ENCODE measurements at places on chromosomes 2 and 18.

- no peak for DNase-seq
These were observed 467.5 kb downstream of the FBXO15 start for GRCh38 chr18:73679941-73680712.

DNA sequence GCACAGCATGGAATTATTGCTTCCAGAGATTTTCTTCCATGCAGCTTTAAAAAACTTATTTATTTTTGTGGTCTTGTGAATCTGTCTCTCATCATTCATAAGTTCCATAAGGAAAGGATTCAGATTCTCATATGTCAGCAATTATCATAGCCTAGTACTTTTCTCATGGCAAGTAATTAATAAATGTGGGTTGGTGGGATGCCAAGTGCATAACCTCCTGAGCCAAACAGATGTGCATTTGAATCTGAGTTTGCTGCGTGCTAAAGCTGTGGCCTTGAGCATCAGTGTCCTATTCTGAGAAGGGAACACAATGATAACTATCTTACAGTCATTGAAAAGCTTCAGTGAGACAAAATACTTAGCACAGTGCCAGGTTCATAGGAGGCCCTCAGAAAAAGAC lies 331.9 kb downstream of the PDE11A start:
- no peak for DNase-seq

- no peak for DNase-seq
These were observed 809.8 kb upstream of the SOX11 start for GRCh38 chr2:4882421-4882820.

GRCh38 chr2:120853306-120854013 lies 117.8 kb downstream of the GLI2 start:
- no peak for DNase-seq

DNA sequence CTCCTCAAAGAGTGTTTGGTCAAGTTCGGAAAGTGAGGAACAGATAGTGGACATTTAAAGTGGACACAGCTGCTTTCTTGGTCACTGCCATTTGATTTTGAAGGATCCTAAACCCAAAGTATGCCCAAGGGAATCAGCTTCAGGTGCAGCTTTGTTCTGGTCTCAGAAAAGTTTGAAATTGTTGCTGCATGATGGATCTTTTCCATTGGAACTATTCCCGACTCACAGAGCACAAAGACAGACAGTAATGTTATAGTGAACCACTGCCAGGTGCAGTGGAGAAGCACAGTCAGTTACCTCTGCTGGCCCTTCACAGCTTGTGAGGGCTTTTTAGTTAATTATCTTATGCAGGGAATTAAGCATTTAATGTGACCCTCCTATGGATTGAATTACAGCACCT lies 301.7 kb downstream of the PHLPP1 start:
- DNase-seq, result no peak

DNA sequence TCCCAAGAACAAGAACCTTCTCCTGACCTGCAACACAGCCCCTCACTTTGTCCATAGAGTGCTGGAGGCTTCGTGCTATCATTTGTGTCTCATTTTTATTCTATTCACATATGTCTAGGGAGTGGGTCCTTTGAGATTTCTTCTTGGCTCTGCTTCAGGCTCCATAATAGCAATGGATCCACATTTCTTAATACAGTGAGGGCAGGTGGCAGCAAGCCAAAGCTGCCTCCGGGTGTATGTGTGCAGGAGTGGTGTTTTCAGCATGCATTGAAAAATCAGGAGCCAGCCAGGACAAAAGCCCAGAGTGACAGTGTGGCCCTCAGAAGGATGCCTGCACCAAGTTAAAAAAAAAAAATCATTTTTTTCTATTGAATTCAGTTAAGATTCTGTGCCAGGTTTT lies 115.1 kb upstream of the PELI1 start:
- DNase-seq, result peak; percentile 20

GRCh38 chr18:2914185-2914880 lies 67.5 kb downstream of the EMILIN2 start:
- no peak for DNase-seq

DNA sequence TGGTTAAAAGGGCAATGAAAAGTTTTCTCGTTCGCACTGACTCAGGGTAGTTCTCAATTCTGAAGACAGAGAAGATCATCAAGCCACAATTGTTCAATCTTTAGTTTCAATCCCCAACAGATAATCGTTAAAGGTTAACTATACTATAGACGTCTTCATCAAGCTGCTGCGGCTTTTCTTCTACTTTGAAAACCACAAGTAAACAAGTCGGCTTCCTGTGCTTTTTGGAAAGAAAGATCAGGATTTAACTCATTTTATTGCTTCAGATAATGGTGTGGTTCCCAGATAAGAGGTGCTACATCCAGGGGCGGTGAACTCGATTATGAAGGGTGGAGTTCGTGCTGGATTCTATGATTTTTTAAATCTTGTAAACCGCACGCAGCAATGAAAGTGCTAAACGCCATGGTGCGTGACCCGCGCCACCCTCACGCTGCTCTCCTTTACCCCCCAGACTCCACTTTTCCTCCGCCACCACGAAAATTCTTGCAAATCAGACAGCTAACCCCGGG lies 545 bp upstream of the CDCA7 start:
- DNase-seq, result no peak

DNA sequence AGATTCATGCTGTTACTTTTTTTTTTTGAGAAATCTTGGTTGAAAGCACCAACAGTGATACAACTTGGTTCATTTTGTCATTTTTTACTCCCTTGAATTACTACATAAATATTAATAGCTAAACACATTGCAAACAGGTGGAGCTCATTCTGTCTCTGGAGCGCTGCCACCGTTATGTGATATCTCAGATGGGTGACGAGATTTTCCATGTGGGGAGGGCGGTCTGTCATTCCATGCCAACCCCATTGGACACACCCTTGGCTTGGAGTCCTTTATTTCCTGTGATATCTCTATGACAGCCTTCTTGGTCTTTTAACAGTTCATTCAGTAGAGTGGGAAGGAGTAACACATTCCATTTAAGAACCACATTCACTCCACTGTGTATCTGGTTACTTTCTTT lies 794.8 kb downstream of the SATB2 start:
- no peak for DNase-seq

GRCh38 chr2:126784045-126784444 lies 114.6 kb upstream of the TEX51 start:
- no peak for DNase-seq

GRCh38 chr2:60100034-60100433 lies 453.4 kb downstream of the BCL11A start:
- no peak for DNase-seq

GRCh38 chr2:47301277-47301618 lies 101.7 kb upstream of the MSH2 start:
- no peak for DNase-seq

GRCh38 chr2:96537734-96538486 lies 1.4 kb downstream of the ARID5A start:
- no peak for DNase-seq

DNA sequence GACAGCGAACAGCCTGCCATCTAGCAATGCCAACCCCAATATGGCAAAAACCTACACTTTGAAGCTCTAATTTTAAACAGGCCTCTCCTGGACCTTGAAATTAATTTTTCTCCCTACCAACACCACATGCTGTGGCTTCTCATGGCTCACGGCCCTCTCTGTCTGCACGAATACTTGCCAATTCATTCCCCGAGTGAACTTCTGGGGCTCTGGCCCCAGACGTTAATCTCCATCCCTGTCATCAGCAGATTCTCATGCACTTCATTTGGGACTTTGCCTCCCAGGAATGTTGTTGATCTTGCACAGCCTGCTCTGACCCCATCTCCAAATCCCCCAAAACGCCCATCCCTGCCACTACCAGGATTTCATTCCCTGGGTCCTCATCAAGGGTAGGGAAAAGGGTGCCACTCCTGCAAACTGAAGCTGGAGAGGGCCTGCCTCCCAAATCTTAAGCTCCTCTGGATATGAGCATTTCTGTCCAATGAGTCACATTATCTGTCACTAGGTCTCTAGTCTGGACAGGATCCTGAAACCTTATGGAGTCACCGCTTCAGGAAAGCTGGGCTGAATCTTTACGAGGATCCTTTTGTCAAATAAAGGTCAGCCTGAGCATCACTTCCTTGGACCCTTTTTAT lies 10.4 kb downstream of the FIGLA start:
- no peak for DNase-seq

GRCh38 chr2:32838949-32839348 lies 107.8 kb upstream of the LTBP1 start:
- no peak for DNase-seq

GRCh38 chr2:110732422-110733413 lies at the start of gene ACOXL:
TSS of gene ACOXL (plus strand) at chr2:110732573. CDS start at chr2:110768390, 35,817 bp downstream.
- no peak for DNase-seq

DNA sequence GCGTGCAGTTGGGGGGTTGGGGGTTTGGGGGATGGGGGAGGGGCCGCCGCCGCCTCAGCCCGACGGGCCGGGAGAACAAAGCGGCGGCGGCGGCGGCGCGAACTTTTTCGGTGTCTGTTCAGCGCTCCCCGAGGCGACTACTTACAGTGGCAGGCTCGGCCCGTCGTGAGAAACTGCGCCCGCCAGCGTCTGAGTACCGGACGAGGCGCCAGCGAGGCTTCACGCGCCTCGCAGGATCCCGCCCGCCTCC lies 172 bp downstream of the PRKD3 start:
- no peak for DNase-seq

- DNase-seq, result no peak
These were observed 73.0 kb downstream of the AGPS start for GRCh38 chr2:177465400-177466138.

DNA sequence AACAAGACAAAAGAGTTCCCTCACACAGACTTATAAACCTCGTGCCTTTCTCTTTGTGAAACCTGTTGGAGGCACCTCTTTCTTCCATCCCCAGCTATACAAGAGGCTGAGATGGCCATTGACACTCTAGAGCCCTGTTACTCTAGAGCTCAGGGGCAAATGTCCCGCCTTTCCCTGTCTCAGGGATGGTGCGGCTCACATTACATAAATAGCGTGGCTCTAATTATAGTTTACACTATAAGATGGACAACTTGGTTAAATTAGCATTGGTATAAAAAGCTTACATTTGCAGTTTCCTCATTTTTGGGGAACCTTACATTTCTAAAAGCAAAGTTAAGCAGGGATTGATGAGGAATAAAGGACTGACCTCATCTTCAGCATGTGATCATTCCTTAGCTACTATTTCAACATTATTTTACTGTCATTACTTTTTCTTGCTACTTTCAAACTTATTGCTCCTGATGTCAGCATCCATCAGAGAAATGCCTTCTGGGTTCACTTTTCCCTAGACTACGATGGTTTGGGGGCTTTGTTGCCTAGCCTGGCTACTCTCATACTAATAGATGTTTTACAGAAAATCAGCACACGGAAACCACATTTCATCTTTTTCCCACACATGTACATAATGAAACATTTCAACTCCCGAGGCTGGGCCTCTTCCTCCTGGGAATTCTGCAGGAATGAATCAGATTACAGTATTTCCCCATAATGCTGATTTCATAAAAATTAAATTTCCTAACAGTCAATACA lies 40.4 kb downstream of the FTCDNL1 start:
- DNase-seq, result peak; percentile 56

- DNase-seq, result no peak
These were observed 1651.8 kb downstream of the DPP10 start for GRCh38 chr2:116094196-116094595.

DNA sequence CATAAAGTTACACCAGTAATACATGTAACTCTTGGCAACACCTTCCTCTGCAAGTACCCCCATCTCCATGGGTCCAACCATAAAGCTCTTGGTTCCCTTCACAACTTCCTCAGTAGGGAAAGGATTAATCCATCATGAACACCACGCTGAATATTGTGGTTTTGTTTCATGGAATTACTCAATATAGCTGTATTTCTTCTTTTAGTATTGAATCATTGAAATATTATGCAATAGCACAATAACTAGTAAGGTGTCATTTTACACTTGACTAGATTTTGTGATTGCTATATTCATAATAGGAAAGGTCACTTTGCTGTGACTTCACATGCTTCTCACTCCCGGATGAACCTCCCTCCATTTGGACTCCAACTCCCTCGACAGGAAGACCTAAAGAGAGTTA lies 29.7 kb upstream of the PID1 start:
- no peak for DNase-seq

Measured in COLO829 (cell line).